NCI-H524 (cell line): ENCODE measurements at places on chromosomes 6 and 20.

DNA sequence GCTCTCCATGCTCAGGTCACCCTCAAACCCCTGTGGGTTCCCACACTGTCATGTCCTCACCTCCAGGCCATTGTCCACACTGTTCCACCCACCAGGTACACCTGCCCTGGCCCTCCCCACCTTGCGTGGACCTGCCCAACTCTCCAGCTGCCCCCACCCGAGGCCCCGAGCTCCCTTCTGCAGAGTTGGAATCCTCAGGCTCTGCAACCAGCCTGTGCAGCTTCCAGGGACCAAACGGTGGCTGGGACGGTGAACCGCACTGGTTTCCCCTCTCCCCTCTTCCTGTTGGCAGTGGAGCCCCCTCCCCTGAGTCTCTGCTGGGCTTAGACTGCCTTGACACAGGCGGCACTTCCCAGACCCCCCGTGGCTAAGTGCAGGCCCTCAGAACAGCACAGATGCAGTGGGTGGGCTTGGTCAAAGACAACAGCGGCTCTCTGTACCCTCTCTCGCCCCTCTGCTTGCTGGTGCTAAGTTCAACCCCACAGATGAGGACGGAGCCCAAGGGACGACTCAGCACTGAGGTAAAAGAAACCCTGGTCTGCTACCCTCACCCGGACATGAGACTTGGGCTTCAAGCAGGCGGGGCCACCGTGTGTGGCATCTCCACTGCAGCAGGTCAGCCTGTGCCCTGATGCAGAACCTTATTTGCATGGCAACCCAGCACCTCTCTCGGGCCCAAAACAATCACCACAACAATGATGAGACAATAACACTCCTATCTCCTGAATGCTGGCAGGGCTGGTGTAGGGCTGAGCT lies 11.0 kb downstream of the ZBP1 start:
- DNase-seq = no peak

GRCh38 chr6:117409420-117409819 lies 16.3 kb downstream of the ROS1 start:
- DNase-seq = no peak

DNA sequence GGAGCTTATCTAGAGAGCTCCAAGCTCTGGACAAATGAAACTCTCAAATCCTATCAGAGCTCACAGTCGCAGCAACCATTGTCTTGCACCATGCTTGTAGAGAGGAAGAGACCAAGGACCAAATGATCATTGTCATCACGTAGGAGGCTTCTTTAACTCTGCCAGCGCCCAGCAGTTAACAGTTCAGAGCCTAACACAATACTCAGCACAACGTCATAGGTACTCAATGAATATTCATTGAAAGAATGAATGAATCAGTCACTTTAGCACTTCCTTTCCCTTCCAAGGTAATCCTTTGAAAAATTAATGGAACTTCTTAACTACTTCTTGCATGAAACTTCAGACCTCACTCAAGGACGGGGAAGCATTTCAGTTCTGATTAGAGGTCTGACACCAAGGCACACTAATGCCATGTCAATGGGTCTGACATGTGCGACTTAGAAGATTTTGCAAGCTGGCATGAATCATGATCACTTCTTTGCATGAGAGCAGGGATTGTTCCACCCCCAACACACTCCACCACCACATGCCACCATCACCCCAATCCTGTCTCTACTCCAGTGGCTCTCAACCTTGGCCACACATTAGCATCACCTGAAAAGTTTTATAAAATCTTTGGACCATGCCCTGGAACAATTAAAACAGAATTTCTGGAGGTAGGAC lies 45.1 kb downstream of the KHDC1L start:
- peak; percentile 89 for DNase-seq

DNA sequence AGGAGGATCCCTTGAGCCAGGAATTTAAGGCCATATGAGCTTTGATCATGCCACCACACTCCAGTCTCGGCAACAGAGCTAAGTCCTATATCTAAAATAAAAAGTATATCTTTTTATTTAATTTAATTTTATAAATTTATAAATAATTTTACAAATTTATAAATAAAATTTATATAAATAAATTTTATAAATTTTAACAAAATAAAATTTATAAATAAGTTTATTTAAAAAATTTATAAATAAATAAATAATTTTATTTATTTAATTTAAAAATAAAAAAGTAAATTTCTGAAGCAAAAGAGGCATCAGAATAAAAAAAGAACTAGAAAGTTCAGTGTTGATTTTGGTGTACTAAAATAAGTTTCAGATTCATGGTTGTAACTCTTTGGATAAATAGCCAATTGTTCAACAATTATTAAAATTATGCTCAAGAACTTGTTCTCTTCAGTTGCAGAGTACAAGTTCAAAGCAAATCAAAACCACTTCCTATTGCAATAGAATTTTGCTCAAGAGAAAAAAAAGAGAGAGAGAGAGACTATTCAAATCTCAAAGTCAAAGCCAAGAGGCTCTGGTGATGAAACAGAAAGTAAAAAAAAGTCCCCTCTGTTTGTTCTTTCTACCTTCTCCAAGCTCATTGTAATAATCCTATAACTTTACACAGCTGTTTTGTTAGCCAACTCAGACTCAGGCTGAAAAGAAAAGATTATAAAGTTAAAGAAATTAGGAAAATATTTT lies 547.5 kb upstream of the ADGRB3 start:
- no peak for DNase-seq

DNA sequence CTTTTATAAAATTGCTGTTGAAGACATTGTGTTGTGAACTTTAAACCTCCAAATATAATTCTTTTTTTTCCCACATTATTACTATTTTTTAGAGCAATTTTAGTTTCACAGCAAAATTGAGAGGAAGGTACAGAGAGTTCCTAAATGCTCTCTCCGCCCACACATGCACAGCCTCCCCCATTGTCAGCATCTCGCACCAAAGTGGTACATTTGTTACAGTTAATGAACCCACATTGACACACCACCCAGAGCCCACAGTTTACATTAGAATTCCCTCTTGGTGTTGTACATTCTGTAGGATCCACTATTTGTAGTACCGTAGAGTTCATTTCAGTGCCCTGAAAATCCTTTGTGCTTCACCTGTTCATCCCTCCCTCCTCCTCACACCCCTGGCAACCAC lies 33.8 kb downstream of the TMEM181 start:
- DNase-seq = no peak

DNA sequence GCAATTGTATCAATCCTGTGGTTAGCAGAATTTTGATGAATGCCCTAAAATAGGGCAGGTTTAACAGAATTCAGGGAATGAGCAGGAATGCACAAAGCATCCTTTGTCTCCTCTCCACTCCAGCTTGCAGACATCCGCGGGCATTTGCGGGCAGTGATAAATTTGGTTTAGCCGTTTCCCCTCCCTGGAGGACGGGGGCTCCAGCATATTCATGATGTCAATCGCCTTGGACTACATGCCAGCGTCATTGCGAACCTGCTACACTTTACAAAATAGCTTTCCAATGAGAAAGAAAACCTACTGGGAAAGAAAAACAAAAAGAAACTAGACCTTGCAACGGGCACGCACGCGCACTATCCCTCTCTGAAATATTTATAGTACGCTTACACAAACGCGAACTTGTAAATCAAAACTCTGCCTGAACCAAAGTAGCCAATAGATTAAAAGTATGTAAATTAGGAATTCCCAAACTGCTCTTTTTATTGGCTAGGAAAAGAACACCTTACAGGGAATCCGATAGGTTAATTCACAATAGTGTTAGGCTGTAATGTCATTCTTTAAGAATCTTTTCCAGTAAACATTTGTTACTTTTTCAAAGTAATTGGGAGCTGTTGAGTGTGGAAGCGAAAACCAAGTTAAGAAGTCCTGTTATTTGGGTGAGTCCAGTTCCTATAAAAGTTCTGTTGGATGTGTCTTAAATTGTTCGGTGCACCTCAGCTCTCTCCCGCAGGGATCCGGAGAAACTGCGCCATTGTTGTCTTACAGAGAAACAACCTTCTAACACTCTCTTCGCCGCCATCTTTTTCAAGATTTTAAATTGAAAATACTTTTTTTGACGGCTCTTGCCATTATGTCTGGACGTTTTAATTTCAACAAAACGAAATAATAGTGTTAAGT lies 136.7 kb downstream of the HFE start:
- DNase-seq = peak; percentile 68

DNA sequence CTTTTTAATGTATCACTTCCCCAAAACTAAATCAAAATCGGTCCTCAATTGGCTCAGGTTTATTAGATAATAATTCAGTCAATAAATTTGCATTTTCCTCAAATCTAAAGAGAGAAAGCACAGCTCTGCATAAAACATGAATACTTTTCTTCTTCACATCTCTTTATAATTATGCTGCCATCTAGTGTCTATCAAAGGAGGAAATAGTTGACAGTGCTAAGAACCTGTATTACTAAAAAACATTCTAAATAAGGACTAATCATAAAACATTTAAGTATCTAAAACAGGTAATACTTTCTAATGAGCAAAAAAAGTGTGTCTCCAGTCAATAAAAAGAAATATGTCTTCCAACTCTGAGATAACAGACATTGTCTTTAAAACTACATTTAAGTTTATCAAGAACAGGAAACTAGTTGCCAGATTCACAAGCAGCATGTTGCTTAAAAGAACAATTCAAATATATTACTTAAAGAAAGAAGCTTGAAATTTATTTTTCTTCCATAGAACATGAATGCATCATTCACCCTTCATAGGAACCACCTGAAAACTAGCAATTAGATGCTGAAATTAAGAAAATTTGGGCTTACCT lies 56.5 kb upstream of the DST start:
- peak; percentile 35 for DNase-seq

- no peak for DNase-seq
These were observed 125.8 kb upstream of the SRSF6 start for GRCh38 chr20:43331906-43332305.

DNA sequence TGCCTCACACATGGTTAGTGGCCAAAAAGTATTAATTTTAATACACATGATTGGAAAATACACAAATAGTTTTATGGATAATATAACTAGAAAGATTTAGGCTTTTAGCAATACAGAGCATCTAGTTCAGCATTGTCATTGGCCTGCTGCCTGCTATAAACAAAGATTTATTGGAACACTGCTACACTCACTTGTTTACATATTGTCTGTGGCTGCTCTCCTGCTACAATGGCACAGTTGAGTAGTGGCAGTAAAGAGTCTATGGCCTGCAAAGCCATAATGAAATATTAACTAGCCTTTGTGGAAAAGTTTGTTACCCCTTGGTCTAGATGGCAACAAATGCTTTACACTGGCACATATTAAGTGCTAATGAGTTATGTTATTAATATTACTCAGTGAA lies 37.8 kb downstream of the ZNF451 start:
- no peak for DNase-seq

- no peak for DNase-seq
These were observed 322.5 kb downstream of the HACE1 start for GRCh38 chr6:104537180-104537579.

GRCh38 chr20:50379049-50379990 lies 130.9 kb upstream of the PTPN1 start:
- no peak for DNase-seq

GRCh38 chr6:111559188-111560097 lies 46.2 kb downstream of the TRAF3IP2 start:
- DNase-seq = peak; percentile 39

DNA sequence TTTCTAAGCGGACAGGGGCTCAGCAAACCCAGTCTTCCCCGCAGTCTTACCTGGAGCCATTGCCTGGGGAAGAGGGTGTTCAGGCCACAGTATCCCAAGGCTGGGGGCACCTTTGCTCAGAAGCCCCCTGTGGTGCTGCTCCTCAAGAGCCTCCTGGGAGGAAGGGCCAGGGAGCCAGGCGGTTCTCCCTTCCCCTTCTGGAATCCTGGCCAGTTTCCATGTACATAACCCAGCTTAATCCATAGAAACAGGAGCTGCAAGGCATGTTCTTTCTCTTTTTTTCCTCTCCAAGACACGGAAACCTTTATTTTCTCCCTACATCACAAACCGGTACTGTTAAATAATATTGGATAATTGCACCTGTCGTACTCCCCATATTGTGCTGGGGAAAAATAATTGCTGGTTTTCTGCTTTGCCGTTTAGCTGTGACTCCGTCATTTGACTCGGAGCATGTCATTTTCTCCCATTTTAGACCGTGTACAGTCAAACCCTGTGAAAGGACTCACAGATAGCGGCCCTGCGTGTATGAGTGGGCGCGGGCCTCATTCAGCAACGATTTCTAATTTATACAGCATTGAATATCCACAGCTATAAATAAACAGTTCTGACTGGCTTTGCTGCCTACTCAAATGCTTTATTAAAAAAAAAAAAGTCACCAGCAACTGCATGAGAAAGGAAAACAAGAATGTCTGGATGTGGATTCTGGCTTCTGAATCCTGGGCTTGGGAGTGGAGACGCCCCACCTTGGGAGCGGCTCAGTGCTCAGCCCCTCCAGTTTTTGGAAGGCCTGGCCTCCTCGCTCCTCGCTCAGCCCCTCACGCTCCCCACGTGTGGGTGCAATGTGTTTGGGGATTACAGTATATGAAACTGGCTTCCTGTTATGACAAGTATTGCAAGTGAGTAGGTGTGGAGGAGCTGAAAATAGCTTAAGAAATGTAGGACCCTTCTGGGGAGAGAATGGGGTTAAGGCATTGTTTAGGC lies 67.3 kb downstream of the ADTRP start:
- no peak for DNase-seq

- DNase-seq = no peak
These were observed 183.7 kb upstream of the JAG1 start for GRCh38 chr20:10857352-10858070.

DNA sequence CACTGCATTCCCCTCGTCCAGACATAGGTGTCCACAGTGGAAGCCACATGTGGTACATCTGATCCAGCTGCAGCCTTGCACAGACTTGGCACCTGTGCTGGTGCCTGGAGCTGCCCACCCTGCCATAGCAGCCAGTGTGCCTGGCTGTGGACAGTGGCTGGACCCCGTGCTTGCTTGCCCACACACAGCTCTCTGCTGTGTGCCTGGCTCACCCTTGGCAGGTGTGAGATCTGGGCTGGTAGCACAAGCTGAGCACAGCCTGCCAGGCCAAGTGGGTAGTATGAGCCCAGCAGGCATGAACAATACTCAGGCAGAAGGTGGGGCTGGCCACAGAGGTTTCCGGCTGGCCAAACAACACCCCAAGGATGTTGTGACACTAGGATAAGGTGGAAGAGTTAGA lies 614.4 kb downstream of the BCKDHB start:
- DNase-seq = no peak

GRCh38 chr20:36989797-36990196 lies 38.3 kb upstream of the SAMHD1 start:
- DNase-seq = no peak

DNA sequence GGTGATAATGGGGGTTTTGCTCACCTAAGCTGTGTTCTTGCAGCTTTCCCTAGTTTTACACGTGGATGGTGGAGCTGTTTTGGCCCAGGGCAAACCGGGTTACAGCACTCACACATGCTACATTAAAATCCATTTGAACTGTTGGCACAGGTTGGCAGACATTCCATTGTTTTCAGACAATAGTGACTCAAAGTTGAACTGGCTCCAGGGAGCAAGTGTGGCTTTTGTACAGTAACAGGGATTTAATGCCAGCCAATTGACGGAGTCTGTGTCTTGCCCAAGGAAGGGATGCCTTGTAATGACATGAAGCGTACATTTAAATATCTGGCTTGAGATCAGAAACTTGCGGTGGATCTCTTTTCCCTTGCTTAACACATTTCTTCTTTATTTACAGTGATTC lies 183.1 kb downstream of the DTNBP1 start:
- no peak for DNase-seq
